Endodermal cell (in vitro differentiated cells): ENCODE measurements at places on chromosomes 5 and 9.

DNA sequence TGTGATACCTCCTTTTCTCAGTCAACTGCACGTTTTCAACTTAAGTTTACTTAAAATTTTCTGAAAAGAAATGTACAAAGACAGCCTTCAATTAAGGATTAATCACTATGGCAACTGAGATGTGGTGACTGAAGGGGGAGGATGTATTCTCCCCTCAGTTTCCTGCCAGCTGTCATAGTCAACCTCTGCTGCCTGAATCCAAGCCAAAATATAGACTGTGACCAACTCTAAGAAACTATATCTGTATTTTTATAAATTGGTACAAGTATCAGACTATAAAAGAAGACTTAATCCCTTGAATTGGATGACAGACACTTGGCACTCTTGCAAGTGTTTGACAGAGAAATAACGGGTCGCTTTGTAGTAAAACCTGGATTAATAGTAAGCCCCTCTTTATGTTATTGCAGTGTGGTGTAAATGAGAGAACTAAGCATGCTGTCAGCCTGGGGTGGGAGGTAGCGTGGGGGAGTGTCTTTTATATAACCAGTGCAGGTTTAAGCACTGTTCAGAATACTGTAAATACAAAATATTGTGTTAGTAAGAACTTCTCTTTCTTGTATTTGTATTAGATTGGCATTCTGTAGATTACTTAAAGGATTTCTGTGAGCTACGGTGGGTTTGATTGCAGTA lies 106.4 kb downstream of the ERCC6L2 start:
- DNase-seq, result no peak

DNA sequence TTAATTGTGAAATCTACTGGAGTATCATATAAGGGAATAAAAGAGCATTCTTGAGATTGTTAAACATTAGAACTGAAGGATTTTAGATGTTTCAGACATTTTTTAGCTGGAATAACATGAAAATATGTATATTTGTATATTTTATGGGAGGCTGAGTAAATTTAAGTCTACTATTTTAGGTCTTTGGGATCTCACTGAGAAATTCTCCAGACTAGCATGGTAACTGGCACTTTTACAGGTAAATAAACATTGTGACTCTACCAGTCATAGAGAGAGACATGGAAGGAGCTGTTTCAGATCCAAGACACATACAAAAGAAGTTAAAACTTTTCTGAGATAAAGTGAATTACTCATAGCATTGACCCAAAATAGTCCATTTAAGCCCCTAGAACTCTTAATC lies 59.4 kb downstream of the NDUFAF2 start:
- no peak for DNase-seq

DNA sequence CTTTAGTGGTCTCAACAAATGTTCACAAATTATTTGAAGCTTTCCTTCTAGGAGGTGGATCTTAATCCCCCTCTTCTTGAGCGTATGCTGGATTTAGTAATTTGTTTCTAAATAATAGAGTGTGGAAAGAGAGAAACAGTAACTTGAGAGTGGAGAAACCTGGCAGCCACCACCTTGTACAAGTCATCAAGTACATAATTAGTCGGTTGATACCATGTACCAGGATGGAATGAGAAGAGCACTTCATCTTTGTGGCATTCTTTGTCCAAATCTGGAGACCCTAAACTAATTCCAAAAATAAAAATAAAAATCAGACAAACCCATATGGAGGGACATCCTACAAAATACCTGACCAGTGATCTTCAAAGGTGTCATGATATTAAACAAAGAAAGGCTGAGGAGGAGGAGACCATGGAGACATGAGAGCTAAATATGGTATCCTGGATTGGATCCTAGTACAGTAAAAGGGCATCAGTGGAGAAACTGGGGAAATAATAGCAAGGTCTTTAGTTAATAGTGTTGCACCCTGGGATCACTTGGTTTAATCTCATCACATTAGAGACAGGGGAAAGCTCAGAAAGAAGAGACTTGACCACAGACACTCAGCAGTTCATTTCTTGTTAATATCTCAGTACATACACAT lies 147.9 kb downstream of the ASTN2 start:
- no peak for DNase-seq

DNA sequence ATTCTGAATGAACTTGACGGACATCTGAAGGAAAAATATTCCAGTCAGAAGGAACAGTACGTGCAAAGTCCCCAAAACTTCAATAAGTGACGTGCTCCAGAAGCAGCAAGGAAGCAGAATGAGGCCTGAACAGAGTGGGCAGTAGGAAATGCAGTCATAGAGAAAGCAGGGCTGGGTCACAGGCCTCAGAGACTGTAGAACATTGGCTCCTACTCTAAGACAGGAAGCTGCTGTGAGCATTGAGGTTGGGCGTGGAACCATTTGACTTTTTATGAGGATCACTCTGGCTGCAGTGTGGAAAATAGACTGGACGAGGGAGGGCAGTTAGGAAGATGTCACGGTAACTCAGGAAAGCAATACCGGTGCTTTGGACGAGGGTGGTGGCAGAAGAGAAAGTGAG lies 64.0 kb downstream of the DOCK8 start:
- DNase-seq, result no peak

GRCh38 chr5:160118349-160119141 lies 705 bp downstream of the PWWP2A start:
- DNase-seq, result peak; percentile 67

- no peak for DNase-seq
Measured at GRCh38 chr5:81147011-81147885, 85.9 kb upstream of the CKMT2 start.

DNA sequence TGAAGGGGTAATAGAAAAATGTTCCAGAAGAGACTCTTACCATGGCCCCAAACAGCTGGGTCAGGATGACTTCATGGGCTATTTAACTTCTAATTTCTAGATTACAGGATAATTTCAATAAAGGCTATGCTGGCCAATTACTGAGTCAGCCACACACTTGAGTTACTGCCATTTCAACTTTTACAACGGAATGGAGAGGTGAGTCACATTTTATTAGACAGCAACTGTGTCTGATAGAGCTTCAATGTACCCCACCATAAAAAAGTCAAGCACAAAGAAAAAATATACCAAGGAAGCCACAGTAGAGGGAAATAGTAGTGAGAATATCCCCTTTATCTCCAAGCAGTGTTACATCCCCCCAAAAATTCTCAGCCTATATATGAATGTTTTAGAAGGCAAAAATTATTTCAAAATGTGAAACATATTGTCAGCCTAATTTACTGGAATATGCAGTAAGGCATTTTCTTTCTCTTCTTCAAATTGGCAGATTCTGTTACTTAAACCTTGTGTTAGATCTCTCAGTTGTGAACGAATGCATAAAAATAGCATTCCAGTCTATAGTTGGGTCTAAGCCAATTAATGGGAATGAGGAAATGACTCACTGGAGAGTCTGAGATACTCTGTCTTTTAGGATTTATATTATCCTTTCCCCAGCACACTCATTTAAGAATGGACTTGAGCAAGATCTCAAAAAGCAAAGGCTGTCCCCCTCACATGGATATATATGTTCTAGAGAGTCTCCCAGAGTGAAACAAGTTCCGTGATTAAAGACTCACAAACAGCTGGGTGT lies 47.1 kb upstream of the RAI14 start:
- no peak for DNase-seq

DNA sequence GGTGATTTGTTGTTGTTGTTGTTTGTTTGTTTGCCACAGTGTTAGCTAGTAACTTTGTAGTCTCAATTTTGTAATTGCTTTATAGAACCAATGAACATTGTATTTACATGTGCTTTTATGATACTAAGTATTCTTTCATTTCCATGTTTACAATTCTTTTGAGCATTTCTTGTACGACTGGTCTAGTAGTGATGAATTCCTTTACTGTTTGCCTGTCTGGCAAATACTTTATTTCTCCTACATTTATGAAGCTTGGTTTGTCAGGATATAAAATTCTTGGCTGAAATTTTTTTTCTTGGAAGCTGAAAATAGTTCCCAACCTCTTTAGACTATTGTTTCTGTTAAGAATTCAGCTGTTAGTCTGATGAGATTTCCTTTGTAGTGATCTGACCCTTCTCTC lies 55.6 kb upstream of the SNCAIP start:
- DNase-seq, result no peak
